ENCODE measurements at places on chromosomes 12 and 14. TPM values are rescaled to one million over a fixed set of nuclear protein-coding genes. Genes with fewer than 3 reads are reported as not detected.

GRCh38 chr14:95088665-95089064 is 68.7 kb downstream of the DICER1 start:
- no peak for DNase-seq

DNA sequence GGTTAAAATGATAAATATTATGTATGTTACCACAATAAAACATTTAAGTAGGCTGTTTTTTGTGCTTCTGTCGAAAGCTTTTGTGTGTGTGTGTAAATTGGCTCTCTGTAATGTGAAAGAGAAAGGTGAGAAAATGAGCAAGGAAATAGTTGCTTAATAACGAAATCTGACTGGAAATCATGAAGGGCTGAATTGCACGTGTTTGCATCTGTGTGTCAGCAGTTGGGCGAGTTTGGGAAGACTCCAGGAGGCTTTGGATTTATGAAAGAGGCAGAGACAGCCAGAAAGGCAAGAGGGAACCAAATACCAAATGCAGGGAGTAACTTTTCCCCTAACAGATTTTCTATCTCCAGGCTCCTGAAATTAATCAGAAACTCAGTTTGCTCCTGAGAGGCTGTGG is 47.2 kb upstream of the PLEKHG3 start:
- peak; percentile 62 for DNase-seq

DNA sequence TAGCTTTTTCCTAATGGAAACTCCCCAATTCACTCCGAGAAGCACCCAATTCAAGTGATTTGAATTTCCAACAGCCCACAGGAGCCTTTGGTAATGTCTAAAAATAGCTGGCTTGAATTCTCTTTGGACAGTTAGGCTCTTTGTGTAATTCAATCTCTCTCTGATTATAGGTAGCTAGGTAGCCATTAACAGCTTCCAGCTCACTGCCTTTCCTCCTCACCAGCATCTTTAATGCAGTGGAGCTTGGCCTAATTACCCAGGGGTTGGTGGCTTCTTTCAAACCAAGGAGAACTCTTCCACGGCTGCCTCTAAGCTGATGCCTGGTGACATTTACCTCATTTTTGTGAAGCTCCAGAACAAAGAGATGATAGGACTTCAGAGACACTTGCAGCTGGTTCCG is 86.4 kb downstream of the WSCD2 start:
- no peak for DNase-seq

GRCh38 chr14:97620066-97620465 is 822.9 kb downstream of the VRK1 start:
- no peak for DNase-seq

GRCh38 chr12:20187456-20187855 is 180.9 kb upstream of the PDE3A start:
- DNase-seq: no peak

DNA sequence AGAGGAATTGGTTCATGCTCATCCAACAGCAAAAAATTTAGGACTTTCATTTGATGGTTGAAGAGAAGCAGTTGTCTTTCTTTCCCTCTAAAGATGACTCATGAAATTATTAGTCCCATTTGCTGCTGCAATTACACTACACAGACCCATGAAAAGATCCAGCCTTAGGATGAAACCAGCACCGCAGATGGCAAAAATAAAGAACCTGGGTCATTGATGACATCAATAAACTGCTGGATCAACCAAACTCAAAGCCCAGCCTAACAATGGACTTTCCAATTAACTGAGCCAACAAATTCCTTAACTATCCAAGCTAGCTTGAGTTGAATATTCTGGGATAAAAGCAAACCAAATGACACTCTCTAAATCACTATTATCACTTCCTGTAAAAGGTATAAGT is 20.7 kb downstream of the DICER1 start:
- no peak for DNase-seq

DNA sequence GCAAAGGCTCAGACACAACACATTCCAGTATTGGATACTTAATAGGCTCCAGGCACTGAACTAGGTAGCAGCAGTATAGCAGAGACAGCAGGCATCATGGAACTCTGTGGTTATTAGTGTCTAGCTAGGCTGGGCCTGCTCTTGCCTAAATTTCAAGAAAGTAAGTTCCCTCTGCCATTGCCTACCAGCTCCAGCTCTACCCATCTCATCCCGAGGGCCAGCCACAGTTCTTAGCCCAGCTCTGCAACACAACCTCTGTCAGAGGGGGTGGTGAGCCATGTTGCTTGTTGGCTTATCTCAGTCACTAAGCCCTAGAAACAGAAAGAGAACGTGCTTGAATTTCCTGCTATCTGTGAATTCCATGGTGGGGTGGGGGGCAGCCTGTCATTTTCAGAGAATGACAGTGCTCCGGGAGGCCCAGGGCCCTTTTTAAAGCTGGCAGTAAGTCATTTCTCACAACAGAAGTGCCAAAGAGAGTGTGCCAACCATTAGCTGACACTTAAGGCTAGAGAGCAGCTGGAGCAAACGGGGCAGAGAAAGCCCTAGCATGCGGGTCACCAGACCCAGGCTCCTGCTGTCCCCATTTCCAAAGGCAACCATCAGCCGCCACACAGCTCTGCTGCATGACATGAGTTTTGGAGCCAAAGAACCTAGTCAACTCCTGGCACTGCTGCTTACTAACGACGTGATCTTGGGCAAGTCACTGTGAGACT is 105.9 kb downstream of the PRMT8 start:
- no peak for DNase-seq

- no peak for DNase-seq
These were observed 529 bp downstream of the RPLP0 start for GRCh38 chr12:120200364-120200800.

GRCh38 chr12:13373803-13374202 is 177.3 kb downstream of the EMP1 start:
- no peak for DNase-seq

GRCh38 chr14:67982711-67983608 is 163.4 kb downstream of the RAD51B start:
- no peak for DNase-seq

GRCh38 chr12:105382771-105383622 is 52.5 kb downstream of the C12orf75 start:
- DNase-seq: peak; percentile 73

Gene LRFN5
- polyA plus RNA-seq: 8.4 TPM

Gene PZP
- 0.52 TPM for polyA plus RNA-seq
